ENCODE measurements at places on chromosomes 1 and 21.

DNA sequence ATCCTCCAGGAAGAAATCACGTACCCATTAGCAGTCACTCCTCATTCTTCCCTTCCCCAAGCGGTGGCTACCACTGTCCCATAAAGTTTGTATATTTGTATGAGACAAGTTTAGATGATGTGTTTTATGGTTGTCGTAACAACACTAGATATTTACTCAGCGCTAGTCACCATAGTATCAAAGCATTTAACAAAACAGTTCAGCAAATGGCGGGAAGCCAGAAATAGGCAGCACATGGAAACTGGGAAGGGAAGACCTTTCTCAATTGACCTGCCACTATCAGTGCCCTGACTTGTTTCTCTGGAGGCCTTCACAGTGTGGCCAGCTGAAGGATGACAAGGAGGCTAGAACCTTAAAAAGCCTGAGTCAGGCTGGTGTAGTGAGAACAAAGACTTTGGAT lies 31.1 kb downstream of the CNST start:
- DNase-seq, result peak; percentile 6

GRCh38 chr1:155200920-155201319 lies 6.8 kb downstream of the THBS3 start:
- no peak for DNase-seq

DNA sequence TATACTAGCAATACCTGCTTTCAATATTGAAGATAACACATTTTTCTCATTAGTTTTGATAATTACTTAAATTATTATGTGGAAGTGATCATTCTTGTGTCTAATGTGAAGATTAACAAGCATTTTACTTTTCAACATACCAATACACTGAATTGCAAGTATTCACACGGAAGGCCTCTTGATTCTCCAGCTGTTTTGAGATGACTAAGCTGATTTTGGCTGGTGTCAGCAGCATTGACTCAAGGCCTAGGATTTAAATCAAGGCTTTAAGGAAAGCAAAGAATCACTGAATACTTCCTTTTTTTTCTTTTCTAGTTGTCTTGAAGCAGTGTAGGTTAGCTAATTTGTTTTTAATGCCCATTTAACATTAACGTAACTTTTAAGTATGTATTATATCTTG lies 373.7 kb downstream of the SRGAP2C start:
- DNase-seq, result no peak

- no peak for DNase-seq
Measured at GRCh38 chr1:56120021-56120420, 459.3 kb downstream of the PLPP3 start.

DNA sequence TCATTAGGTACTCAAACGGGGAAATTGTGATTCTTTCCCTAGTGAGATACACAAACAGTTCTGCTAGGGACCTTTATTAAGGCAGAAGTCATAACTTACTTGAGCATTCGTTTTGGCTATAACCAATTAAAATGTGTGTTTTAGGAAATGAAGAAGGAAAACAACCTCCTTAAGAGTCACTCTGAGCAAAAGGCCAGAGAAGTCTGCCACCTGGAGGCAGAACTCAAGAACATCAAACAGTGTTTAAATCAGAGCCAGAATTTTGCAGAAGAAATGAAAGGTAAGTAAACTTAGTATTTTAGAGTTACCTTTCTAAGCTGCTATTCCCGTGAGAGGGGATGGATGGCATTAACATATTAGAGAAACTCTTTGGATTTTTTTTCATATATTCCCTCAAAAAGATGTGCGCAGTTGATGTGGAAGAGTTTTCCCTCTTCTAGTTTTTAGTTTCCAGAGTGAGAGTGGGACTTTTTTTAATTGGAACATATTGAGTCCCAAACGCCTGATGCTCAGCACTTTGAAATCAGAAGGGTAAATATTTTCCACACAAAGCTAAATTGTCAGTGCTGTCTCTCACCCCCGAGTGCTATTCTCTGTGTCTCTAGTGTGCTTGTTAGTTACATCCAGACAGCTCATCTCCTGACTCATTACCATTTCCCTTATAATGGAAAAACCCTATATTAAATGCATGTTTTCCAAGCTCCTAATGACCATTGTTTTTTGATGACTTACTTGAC lies 34.9 kb downstream of the CENPF start:
- DNase-seq, result no peak

- no peak for DNase-seq
Measured at GRCh38 chr1:198649968-198650338, 11.1 kb downstream of the PTPRC start.

DNA sequence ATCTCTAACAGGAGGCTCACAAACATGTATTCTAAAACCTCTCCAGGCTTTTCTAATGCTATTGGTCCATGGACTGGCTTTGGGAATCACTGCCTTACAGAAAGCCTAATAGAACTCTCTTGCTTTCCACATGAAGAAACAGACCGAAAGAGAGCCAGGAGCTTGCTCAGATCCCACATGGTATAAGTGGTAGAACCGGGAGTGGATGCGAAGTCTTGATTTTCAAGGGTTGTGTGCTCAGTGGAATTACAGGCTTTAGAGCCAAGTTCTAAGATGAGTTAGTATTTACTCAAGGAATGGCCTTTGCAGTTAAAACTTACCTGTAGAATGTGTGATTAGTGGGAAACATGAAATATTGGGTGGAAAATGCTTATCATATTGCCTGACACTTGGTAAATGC lies 54.3 kb upstream of the HSD17B7 start:
- DNase-seq, result no peak

DNA sequence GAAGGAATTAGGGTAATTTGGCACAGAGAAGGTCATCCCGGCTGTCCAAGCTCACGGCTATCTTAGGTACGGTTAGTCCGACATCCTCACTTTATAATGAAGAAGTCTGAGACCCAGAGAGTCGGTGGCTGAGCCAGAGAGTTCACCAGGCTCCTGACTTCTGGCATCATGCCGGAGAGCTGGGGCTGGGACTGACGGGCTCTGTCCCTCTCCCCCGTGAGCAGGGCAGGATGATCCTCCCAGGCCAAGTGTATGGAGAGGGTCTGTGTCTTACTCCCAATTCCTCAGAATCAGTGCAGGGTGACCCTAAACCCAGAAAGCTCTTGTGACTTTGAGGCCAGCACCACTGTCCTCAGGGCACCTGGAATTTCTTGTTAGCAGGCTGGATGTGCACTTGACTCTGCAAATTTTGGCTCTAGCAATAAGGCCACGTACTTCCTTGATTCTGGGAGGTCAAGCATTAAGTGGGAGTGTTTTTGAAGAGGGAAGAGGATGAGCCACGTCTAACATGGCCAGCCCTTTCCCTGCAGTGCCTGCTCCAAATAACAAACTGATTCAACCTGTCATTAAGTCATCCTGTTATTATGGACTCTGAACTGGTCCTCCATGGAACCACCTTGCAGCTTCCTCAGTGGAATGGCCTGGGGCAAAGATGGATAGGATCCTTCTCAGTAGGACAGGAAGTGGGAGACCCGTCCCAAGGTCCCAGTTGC lies 20.8 kb upstream of the BTG2 start:
- DNase-seq, result no peak

DNA sequence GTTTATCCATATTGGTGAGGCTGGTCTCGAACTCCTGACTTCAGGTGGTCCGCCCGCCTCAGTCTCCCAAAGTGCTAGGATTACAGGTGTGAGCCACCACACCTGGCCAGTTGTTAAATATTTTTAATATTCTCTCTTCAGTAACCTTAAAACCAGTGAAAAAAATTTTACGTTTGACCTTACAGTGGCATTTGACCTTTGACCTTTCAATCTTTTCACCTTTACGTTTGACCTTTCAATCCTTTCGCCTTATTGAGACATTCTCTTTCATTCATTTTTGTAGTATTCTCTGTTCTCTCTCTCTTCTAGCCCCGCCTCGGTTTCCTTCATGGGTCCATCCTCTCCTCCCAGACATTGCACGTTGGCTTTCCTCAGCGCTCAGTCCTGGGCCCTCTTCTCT lies 277.9 kb downstream of the DNM3 start:
- no peak for DNase-seq

- DNase-seq, result no peak
Measured at GRCh38 chr1:162709870-162710269, 77.6 kb downstream of the DDR2 start.

DNA sequence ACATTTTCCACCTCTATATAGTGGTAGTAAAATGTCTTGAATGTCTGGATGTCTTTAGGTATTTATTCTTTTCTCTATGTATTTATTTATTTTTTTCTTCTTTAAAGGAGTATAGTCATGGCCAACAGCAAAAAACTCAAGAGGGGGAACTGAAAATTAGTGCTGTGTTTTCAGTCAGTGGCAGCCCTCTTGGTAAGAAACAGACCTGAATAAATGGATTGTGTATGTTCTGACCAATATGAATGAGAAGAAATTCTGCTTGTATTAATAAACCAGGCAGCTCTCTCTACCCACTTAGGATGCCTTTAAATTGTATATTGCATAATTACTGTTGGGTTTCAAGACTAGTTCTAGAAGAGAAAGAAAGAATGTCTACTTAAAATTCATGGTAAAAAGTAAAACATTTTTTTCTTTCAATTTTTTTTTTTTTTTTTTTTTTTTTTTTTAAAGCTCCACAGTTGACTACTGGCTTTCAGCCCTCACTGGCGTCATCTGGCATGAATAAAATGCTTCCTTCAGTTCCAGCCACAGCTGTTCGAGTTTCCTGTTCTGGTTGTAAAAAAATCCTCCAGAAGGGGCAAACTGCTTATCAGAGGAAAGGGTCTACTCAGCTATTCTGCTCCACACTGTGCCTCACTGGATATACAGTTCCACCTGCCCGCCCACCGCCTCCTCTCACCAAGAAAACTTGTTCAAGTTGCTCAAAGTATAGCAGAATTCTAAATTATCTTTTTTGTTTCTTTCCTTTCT lies 101.6 kb downstream of the ZMYM4 start:
- no peak for DNase-seq

All from NCI-H2029 treated with DMSO at 0.1 percent for 48 hours (cell line).